ENCODE measurements at places on chromosomes 2 and 18. TPM values are rescaled to one million over a fixed set of nuclear protein-coding genes. Genes with fewer than 3 reads are reported as not detected.

DNA sequence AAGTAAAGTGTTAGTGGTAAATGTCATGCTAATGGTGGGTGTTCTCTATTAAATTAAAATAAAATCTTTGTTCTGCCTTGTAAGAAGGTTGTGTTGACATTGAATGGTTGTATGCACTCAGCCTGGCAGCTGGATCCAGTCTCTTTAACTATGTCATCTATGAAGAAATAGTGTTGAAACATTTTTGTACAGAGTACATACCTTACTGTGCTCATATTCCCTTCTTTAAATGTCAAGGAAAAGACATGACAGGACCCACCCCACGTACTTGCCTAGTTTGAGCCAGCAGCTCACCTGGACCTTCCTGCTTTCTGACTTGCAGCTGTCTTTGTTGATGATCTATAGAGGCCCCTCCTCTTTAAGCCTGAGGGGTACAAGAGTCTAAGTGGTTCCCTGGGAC is 85.6 kb upstream of the ST3GAL5 start:
- DNase-seq: no peak

DNA sequence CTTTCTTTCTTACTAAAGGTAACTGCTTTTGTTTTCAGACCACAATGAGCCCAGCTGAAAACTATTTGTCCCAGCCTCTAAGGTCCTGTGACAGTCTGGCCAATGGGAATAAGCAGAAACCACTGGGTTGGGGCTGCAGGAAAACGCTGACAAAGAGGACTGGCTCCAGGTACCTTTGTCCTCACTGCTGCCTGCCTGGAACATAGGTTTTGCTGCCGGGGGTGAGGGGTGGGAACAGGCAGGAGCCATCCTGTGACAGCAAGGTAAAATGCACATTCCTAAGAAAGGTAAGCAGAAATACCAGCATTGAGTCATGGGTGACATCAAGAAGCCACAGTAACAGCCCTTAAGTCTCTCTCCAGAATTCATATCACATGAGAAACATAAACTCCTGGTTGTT is 21.6 kb downstream of the PTPN2 start:
- no peak for DNase-seq

DNA sequence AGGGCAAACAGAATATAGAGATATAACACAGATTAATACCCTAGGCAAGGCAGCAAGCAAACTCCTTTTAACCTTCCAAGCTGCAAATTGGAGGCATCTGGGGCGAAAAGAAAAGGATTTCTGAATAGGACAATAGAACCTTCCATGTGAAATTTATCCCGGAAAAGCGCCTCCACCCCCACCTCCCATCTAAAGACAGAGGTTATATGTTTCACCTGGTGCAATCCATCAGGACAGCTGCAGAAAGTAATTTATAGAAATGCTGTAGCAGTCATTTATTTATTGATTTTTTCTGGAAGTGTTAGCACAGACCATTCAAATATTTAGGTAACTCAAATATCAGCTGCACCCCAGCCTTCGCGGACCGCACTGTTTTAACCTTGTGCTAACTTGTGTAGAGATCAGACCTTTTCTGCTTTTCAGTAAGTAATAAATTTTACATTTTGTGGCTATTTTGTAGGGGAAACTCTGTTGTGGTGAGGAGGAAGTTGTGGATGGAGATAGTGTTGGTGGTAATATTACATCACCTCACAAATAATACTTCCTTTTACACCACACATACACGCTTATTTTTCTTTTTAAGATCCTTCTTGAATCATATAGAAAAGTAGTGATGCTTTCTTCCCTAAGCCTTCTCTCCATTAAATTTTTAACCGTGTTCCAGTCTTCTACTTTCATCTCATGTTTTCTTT is 919.3 kb upstream of the CDH2 start:
- DNase-seq: no peak

GRCh38 chr2:72993933-72994280 is 76.6 kb downstream of the EMX1 start:
- no peak for DNase-seq

- DNase-seq: no peak
Measured at GRCh38 chr2:187493180-187493579, 45.1 kb upstream of the CALCRL start.

DNA sequence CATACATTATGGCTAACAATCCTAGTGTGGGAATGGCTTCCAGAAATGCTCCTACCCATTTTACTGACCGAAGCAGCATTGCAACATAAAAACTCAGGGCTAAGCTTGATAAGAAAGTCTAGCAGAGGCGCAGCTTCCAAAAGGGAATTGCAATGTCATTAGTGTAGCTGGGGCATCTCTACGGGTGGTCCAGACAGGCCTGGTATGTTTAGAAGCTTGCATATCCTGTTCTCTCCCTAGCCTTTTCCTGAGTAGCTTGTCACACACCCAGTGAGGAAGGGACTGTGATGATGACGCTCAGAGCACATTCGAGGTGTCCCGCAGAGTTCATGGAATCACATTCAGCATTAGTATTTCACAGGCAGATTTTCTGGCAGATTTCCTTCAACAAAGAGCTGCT is 38.0 kb upstream of the COL5A2 start:
- DNase-seq: no peak

- DNase-seq: no peak
Measured at GRCh38 chr2:26541401-26542193, 63.7 kb upstream of the OTOF start.

GRCh38 chr2:106116248-106116647 is 77.9 kb downstream of the UXS1 start:
- DNase-seq: no peak

DNA sequence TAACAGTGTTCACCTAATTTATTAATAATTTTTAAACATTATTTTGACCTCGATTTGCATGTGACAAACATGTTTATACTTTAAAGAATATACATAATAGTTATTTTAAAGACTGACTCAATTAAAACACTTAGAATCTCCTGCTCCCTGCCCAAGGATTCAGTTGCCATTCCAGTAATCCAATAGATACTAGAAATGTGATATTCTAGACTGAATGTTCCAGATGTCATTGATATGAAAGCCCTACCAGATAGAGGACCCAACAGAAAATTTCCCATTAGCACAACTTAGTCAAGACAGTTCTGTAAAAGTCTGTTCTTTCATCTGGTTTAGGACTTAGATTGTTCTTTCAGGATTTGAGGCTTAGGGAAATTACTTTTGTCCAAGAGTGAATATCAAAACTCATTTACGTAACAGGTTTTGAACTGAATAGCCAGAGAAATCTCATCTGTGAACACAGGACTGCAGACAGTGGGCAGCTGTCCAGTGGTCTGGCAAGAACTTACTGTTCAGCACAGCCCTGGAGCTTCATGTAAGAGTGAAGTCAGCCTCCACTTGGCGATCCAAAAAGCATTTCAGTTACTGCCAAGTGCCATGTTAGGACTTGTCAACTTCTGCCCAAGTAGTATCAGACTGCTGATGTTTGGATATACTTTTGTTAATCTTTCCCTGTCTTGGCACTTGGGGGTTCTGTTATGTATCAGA is 77.5 kb downstream of the OSBPL6 start:
- no peak for DNase-seq

DNA sequence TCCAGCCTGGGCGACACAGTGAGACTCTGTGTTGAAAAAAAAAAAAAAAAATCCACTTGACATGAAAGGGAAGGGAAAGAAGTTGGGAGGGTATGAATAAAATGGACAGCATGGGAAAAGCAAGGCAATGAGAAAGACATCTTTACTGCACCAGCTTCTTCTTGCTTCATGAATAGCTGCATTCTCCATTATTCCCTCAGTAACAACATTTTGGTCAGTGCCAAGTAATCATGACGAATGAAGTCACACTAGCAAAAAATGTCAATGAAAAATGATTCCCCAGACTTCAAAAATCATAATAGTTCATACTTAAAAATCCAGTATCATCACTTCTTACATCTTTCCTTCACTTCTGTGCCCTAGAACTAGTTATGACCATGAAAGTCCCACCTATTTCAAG is 30.4 kb downstream of the ADAM17 start:
- no peak for DNase-seq

- DNase-seq: no peak
Measured at GRCh38 chr2:169112841-169113240, 43.5 kb downstream of the DHRS9 start.

DNA sequence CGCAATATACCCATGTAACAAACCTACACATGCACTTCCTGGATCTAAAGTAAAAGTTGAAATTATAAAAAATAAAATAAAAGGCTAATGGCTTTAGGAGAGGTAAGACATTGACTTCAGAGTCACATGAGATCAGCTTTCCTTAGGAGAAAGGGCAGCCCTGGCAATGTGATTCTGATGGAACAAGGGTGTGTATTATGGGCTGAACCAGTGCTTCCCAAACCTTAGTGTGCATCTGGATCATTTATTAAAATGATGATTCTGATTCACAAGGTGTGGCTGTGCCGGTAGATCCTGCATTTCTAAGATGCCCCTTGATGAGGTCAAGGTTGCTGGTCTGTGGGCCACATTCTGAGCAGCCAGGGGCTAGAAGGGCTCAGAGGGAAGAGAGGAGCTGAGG is 42.6 kb downstream of the LAMA3 start:
- no peak for DNase-seq

GRCh38 chr18:25646971-25647370 is 295.0 kb upstream of the ZNF521 start:
- DNase-seq: no peak

DNA sequence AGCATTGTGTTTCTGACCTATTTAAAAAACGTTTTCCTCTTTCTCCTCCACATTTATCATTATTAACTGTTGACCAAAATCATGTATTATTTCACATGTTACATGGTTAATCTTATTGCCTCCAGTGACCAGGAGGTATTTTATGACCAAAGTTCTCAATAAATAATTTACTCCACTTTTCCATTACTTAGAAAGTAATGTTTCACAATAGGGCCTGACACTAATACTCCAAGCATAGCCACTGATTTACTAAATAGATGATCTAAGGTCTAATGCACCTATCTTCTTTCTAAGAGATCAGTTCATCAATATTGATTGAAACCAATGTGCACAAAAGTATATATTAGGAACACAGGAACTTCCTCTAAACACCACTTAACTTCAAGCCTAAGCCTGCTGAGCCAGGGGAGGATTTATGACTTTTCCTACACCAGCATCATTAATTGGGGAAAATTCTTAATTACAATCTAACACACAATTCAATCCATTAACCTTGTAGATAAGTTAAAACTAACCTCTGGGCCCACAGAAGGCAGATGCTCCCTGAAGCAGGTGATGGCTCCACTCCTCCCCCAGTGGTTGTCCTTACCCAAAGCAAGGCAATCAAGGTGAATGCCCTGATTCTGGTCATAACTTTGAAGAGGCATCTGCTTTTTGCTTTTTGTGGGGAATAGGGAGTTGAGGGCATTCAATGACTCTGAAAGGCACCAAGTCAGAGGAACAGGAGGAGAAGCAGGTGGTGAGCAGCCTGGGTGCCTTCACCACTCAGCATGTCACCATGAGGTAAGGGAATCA is 33.9 kb downstream of the RBMS1 start:
- DNase-seq: no peak

DNA sequence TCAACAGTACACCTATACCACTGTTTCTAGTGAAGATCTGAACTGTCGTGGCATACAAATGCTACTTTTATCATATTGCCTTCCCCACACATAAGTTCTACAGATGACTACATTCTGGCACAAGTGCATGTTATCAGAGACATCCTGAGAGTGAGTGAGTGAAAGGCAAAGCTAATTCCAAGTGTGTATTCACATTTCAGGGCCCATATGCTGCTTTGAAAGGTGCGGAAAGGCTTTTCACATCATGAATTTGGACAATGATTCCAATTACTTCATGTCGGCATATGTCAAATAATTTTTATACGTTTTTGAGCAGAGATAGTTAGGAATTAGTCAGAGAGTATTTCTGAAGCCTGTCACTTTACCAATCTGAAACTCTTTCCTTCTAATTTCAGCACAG is 101.7 kb downstream of the GAREM1 start:
- no peak for DNase-seq

GRCh38 chr2:48415836-48416515 is 114.0 kb upstream of the STON1 start:
- no peak for DNase-seq

DNA sequence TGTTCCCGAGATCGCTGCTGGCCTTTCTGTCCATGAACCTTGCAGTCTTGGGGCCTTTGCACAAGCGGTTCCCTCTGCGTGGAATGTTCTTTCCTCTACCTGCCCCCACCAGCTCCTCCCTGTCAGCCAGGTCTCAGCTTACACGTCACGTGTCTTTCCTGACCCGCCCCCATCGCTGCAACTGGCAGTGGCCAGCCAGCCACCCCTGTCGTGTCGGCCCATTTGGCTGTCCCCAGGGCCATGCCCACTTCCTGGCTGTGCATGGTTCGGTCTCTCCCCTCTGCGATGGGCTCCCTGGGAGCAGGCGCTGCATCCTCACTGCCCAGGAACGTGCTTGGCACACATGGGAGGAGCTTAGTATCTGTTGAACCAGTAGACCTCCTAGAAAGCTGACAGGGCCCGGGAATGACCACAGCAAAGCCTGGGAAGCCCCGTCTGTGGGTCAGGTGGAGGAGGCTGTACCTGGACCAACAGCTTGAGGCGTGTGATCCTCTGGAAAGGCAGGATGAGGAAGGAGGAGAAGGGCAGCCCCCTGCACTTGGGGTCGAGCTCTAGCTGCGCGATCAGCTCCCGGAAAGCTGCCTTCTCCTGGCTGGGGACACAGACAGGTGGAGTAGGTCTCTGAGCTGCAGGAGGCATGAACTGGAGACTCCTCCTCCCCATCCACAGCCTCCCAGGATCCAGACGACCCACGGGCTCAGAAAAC is 21.0 kb downstream of the SNORC start:
- DNase-seq: no peak

DNA sequence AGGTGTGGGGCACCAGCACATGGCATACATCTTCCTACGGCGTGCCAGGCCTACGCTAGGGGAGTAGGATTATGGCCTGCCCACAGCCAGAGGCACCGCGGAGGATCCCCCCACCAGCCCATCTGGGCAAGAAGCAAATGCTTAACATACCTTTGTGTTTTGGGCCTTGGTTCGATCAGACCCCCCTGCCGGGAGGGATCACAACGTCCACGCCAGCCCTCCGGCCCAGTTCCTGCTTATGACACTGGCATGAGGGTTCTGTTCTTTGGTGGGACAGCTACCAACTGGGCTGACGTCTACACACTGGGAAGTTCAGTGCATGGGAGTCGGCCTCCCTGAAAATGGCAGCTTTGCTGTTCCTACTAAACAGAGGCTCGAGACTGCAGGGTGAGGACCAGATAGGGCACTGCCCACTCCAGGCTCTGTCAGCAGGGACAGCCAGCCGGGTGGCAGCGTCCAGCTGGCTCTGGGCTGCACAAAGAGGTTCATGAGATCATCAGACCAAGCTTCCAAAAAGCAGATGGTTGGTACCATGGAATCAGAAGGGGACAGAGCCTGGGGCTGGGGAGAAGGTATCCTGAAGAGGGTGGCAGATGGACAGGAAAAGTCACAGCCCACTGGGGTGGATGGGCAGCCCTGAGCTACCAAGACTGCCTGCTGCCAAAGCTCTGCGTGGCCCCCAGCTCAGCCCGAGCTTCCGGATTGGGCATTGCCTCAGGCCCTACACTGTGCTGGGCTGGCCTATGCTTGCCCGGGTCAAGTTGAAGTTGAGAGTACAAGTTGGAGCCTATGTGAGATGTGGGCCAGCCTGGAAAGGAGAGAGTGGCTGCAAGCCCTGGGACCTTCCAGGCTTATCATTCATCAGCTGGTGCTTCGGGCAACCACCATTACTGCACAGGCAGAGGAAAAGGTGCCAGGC is 61.7 kb upstream of the TEX51 start:
- no peak for DNase-seq

The ZRANB3 gene
- polyA plus RNA-seq: 8.3 TPM

The MAP3K19 gene
- 0.37 TPM for polyA plus RNA-seq

The PIEZO2 gene
- 17.8 TPM for polyA plus RNA-seq

The CCDC148 gene
- polyA plus RNA-seq: 9.3 TPM

The GALNT5 gene
- 0.58 TPM for polyA plus RNA-seq
